ENCODE measurements at places on chromosomes 6 and 20. TPM values are rescaled to one million over a fixed set of nuclear protein-coding genes. Genes with fewer than 3 reads are reported as not detected.

GRCh38 chr6:138001750-138002349, 105.4 kb downstream of the PERP start:
- DNase-seq = peak; percentile 52

DNA sequence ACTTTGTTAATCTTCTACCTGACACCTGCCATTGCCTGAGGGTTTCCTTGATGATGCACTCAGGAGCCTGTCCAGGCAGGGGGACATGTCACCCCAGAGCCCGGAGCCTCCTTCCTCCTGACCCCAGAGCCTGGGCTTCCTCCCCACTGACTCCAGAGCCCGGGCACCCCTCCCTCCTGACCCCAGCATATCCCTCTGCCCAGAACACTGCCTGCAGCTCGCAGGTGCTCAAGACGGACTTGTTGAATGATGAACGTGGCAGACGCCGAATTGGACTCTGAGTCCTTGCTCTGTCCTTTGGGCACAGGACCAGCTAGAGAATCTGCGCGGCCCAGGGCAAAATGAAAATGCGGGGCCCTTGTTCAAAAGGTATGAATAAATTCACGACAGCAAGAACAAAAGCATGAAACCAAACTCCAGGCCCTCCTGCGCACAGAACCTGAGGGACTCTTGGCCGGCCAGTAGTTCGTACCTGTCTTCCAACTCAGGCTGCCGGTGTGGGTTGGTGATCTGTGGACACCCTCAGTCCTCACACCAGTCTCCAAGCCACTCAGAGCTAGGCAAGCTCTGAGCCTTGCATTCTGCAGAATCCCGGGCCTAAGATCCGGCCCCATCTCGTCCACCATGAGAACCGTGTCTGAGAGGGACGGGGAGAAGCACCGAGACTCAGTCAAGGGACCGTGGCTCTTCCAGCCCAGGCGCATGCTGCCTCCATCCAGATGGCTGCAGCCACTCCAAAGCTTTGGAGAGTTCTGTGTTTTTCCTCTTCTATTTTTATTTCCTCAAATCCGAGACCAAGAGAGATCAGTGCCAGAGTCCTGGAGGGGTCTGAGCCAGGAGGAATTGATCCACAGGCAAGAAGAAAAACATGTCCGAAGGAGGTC, 104.7 kb downstream of the BMP7 start:
- DNase-seq = no peak

The C6orf58 gene
- 0.82 TPM for total RNA-seq

DNA sequence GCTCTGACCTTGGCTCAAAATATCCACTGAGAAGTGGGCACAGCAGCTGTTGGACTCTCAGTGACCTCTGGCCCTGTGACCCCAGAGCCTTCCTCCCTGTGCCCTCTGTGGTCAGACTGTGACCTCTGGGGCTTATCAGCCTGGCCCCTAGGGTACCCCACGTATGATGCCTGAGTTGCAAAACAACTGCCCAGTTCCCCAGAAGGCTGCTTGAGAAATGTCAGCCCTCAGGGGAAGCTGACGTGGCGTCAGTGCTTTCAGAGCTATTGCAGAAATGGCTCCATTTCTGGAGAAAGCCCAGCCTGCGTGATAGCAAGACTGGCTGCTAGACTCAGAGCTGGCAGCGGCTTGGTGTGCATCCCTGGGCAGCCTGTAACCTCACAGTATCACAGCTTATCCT, 31.5 kb upstream of the TGM2 start:
- no peak for DNase-seq

The PNISR gene
- total RNA-seq = 86.4 TPM

The HLA-DRB5 gene
- total RNA-seq = 0.82 TPM

The C6orf15 gene
- not detected for total RNA-seq

GRCh38 chr6:7939184-7939863, 28.7 kb upstream of the TXNDC5 start:
- no peak for DNase-seq

- DNase-seq = no peak
These were observed 84.2 kb upstream of the ARG1 start for GRCh38 chr6:131488780-131489179.

The TAAR1 gene
- not detected for total RNA-seq

DNA sequence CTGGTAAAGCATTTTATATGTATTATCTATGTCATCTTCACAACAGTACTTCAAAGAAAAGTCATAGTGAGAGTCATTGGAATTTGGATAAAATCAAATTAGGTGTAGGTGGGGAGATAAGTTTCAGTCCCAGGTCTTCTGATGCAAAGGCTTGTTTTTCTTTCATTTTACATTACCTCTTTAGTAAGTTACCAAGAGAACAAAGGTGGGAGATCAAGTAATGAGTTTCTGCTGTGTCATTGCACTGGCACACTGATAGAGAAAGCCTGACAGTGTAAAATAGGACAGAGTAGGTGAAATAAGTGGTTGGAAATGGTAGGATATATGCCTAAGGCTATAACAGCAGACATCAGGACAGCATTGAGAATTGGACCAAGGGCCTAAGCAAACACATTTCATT, 250.4 kb downstream of the NKAIN2 start:
- DNase-seq = no peak
